Activated naive CD8-positive, alpha-beta T cell treated with anti-CD3 and anti-CD28 coated beads, Interleukin-2, amount 10 ng/mL, durations not matched to agents 7 days and 5 days (primary cell): ENCODE measurements at places on chromosomes 1 and 21.

DNA sequence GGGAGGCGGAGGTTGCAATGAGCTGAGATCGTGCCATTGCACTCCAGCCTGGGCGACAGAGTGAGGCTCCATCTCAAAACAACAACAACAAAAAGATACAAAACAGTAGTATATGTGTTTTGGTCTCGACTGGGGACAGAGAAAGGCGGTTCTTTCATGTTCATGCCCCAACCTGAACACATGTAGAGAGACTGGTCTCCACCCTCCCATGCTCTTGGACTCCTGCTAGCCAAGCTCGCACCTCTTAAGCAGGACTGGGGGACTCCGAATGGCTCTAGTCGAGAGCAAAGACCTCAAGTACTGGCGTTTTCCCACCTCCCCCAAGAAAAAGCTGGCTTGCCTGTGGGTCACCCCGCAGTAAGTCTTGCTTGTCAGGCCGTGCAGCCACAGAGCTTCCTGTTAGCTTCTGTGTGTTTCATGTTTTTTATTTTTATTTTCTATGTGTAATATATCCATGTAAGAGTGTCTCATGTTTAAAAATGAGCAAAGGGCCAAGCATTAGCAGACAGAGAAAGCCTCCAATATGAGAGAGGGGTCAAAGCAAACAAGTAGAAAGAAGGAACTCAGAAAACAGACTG lies 91.6 kb downstream of the SCCPDH start:
- no peak for DNase-seq

DNA sequence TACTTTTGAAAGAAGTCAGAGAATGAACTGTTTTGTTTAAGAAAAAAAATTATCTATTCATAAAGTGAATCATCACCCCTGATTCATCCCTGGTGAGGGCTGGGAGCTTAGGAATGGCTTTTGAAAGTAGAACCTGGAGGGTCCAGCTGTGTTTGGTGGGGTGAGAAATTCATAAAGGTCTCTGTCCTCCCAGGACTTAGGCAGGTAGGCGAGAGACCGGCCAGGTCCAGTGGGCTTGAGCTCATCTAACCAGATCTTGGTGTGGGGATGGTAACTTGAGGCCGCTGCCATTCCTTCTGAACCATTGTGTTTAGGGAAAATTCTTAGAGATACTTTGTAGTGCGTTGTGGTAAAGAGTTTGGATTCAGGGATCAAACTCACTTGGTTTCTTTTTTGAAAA lies 156.8 kb upstream of the TNR start:
- DNase-seq: no peak

DNA sequence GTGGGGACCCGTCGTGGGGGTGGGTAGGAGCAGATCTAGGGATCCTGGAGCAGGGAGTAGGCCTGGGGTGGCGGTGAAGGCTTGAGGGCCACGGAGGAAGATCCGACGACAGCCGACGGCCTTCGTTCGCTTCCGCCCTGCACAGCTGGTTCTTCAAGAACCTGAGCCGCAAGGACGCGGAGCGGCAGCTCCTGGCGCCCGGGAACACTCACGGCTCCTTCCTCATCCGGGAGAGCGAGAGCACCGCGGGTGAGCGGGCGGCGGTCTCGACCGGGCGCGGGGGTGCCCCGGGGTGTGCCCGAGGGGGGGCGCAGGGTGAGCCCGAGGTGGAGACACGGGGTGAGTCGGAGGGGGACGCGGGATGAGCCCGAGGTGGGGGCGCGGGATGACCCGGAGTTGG lies 16.5 kb upstream of the HDAC1 start:
- no peak for DNase-seq

- no peak for DNase-seq
Observed at GRCh38 chr1:233057836-233058235, 107.4 kb downstream of the NTPCR start.

DNA sequence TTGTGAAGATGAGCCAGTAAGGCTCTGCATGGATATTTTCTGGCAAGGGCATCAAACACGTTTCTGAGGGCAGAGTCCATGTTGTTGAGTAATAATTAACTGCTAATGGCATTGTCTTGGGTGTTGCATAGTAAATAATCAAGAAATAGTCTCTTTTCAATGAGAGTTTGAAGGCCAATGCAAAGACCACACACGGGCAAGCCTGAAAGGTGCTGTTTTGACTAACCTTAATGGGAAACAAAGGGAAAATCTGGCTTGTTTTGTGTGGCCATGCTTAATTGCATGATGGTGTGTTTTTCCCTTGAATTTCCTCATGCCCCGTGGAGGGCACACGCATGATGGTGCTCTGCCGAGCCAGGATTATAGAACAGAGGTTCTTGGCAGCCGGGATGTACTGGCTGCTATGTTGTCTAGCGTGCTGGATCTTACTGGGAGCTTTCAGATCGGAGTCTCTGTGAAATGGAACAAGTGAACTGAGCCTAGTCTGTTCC lies 127.6 kb downstream of the NOS1AP start:
- no peak for DNase-seq

GRCh38 chr1:210123924-210124589 lies 108.5 kb upstream of the SERTAD4 start:
- no peak for DNase-seq

- no peak for DNase-seq
Observed at GRCh38 chr1:44523593-44524591, 118.8 kb downstream of the RNF220 start.

DNA sequence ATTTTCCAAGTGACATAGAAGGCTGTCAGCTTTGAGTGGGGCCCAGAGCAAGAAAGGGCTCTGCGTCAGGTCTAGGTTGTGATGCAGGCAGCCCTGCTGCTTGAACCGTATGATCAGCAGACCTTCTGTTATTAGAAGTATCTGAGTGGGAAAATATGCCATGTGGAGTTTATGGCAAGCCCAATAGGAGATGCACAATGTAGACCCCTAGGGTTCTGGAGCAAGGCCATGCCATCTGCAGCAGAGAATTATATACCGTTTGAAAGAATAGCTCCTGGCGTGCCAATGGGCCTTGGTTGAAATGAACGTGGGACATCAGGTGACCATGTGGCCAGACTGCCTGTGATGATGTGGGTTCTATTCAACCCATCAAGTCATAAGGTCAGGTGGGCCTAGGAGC lies 44.1 kb upstream of the ZBTB18 start:
- DNase-seq: no peak

GRCh38 chr1:196544617-196545016 lies 63.6 kb downstream of the KCNT2 start:
- no peak for DNase-seq

DNA sequence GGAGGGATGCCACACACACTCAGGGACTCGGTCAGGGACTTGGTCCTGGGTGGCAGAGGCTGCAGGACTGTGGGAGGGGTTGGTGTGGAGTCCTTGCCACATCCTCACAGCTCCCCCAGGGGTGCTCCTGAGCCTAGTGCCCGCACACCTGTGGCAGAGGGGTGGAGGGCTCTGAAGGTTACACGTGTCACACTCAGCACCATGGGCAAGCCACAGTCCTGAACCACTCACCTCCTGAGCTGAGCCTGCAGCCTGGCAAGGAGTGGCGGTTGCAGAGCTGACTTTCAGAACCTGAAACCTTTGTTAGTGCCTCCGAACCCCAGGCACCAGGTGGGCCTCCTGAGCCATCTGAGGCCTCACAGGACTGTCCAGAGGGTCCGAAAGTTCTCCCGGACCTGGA lies 249.2 kb upstream of the C1orf174 start:
- no peak for DNase-seq

- no peak for DNase-seq
Observed at GRCh38 chr1:212182579-212182978, 102.6 kb upstream of the PPP2R5A start.

DNA sequence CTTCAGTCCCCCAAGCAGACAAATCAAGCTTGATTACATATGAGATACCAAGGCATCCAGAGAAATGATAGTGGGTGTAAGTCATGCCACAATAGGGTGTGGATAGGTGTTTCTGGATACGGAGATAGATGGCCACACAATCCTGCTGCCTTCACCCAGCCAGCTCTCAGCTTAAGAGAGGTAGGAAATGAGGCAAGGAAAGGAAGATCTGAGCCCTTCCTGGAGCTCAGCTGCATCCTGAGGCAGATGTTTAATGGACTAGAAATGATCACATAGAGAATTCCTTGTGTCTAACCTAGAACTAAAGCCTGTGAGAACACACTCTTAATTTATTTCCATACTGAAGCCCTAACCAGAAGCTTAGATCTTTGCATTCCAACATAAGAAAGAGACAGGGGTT lies 210.3 kb downstream of the ST6GALNAC3 start:
- no peak for DNase-seq

DNA sequence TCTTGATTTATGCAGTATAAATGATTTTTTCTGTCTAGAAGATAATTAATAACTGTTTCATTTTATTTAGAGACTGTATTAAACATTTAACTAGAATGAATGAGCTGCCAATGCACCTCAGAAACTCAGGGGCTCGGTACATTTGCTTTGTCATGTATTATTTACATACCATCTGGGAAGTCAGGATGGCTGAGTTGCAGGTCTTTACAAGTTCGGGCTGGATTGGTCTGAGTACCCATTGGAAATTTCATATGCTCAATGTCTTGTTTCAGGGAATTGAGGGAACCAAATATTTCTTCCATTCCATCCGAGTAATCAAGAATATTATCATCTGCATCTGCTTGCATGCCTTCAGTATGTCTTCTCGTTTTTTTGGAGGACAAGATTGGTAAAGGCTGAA lies 221.7 kb downstream of the COL11A1 start:
- DNase-seq: no peak

DNA sequence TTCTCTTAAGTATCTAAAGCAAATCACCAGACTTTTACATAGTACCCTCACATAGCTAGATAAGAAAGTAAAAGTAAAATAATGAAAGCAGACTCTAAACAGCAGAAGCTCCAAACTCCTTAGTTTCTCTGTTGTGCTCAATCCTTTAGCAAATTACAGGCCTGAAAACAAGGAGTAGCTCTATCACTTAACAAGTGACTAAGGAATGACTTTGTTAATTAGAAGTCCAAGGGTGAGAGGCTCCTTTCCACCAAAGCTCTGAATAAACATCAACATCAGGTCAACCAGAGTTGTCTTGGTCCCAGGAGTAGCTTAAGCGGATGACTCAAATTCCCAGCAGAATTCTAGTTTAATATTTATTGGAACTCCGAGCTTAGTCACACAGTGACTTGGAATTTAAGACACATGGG lies 5.9 kb downstream of the NRIP1 start:
- DNase-seq: no peak

GRCh38 chr1:154479764-154480421 lies 22.1 kb upstream of the TDRD10 start:
- no peak for DNase-seq

DNA sequence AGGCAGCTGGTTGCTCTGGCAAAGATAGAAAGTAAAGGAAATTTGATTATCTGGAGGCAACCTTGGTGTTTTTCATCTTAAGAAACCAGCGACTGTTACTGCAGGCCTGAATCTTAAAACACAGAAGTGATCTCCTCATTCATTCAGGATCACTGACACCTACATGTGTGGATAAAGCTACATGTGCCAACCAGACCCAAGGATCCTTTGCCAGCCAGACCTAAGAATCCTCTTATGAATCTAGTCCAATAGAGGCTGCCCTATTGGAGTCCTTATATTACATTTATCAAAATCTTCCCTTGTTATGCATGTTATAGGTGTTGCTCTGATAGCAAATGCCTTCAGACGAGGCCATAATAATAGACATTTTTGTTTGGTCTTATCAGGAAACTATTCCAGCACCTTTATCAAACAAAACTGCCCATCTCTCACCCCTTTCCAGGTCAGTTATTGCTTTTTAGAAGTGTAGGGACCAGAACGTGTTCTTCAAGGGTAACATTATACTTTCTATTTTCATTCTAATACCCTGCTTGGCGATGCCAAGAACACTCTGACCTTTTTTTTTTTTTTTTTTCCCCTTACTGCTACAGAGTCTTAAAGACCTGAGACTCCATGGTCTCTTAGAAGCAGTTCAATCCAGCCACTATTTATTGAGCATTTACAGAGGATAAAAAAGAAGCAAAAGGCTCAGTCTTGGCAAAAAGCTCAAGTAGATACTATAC lies 175.5 kb upstream of the PTBP2 start:
- no peak for DNase-seq

GRCh38 chr1:178518894-178519293 lies 6.0 kb downstream of the TEX35 start:
- DNase-seq: no peak

- DNase-seq: no peak
Observed at GRCh38 chr1:27581823-27582243, 22.1 kb downstream of the AHDC1 start.

- no peak for DNase-seq
Observed at GRCh38 chr1:61054601-61054993, 27.8 kb upstream of the NFIA start.

GRCh38 chr1:90850898-90851710 lies 134.0 kb upstream of the BARHL2 start:
- peak; percentile 83 for DNase-seq
